Naive thymus-derived CD4-positive, alpha-beta T cell (primary cell): ENCODE measurements at places on chromosomes 16 and 17.

DNA sequence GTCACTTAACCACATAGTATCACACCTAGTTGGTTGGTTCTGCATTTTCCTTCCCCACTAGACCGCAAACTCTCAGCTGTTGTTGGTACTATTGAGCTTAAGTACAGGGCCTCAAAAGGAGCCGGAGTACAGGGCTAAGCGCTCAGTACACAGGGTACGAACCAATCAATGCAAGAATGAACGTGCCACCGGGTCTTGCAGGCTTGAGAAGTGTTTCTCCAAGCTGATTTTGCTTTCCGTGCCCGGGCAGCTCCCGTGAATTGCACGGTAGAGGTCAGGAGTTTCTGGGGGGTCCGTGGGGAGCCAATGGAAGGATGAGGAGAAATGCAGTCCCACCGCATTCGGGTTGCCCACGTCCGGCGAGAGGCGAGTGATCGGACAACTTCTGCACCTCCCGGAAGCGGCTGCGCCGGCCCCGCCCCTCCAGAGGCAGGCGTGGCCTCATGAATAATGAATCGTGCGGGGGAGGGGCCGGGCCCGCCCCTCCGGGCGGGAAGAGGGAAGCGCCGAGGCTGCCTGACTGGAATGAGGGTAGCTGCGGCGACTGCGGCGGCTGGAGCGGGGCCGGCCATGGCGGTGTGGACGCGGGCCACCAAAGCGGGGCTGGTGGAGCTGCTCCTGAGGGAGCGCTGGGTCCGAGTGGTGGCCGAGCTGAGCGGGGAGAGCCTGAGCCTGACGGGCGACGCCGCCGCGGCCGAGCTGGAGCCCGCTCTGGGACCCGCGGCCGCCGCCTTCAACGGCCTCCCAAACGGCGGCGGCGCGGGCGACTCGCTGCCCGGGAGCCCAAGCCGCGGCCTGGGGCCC is at the start of gene SNTB2:
Gene SNTB2 (plus strand): TSS at position 523 of the 804 bp plus-strand sequence. CDS start 3 bp downstream, at position 526.
- peak; percentile 84 for DNase-seq

DNA sequence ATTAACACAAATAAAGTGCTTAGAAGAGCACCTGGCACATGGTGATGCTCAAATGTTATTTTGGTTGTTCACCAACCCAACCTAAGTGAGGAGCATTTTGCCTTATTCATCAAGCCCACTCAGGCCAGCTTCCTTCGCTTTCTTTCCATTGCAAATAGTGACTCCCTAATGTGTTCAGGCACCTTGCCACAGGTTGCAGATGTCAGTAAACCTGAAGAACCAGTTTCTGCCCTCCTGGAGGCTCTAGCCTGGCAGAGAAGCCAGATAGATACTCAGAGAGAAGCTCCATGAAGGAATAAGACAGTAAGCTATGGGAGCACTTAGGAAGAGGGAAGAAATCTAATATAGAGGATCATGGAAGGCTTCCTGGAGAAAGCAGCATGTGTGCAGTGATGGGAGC is 23.9 kb downstream of the GPR139 start:
- DNase-seq: no peak

DNA sequence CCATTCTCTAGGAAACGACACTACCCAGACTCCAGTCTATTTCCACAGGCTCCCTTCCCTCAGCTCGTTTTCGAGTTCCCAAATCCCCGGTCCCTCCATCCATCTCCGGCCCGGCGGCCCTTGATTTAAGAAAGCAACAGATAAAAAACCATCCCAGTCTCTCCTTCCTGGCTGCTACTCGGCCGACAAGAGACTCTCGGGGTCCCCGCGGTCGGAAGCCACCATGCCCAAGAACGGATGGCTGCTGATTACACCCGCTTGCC is 182 bp downstream of the RPL26 start:
- no peak for DNase-seq

GRCh38 chr16:4574919-4575705 is 19.0 kb downstream of the C16orf96 start:
- no peak for DNase-seq

GRCh38 chr16:79037521-79038373 is 562.8 kb downstream of the MAF start:
- no peak for DNase-seq

DNA sequence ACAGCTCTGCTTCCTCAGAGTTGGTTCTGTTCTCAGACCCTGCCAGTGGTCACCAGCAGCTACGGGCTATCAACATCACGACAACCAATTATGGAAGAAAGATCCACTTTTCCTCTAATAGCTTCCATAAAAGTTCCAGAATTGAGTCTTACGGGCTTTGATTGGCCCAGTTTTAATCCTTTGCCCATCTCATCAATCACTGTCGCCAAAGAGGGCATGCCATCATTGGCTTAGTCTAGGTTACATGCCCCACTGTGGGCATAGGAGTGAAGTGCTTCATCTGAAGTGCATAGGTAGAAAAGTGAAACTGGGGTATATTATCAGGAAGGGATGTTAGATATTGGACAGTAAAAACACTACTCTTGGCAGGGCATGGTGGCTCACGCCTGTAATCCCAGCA is 76.6 kb upstream of the DHX40 start:
- no peak for DNase-seq

DNA sequence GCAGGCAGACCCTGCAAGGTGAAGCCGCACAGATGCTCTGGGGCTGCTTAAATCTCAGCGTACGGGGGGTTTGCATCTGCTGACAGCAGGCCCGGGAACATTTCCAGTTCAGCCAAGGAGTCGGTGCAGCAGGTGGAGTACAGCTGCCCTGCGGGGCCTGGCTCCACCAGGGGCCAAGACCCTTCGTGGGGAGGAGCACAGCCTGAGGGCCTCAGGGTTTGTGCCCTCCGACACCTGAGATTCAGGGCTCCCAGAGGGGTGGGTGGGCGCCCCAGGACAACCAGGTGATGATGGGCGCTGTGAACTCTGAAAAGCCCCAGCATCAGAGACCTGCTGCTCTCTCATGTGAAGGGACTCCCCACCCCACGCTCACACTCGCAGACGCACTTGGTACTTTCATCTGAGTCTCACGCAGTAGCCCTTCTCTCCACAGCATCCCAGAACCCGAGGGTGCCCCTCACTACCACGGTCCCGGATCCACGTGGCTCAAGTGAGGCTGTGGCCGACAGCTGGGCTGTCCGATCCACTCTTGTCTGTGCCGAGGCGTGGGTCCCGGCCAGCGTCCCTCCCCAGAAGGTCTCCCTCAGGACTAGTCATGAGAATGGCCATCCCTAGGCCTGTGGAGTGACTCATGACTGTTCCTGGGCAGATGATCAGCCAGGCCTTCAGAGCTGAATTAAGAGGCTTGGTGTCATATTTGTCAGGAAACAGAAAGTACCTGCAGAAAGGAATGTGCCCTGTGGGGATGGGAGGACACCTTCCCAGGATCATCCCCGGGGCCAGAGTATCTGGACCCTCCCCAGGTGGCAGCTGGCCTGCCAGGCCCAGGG is 29.6 kb downstream of the ACSF3 start:
- DNase-seq: no peak

DNA sequence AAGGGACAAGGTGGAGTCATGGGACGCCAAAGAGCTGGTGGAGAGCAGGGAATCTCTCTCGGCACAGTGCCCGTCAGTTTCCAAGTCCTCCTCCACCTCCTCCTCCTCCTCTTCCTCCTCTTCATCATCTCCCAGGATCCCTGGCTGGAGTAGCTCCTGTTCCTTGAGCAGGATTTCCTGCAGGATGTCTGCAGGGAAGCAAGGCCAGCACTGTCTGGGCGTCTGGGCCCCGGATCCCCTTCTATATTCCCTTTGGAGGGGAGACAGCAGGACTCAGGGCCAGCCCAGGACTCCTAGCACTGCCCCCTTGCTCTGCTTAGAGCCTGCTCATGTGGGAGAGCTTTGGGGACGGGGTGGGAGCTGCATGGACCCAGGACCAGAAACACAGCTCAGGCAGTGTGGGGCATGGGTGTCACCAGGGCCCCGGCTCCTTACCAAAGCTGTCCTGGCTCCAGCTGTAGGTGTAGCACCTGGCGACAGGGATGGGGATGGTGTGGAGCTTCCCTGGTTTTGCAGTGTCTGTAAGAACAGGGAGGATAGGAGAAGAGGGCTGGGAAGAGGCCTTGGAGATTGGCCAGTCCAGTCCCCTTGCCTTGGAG is 21.3 kb upstream of the PIK3R6 start:
- no peak for DNase-seq

DNA sequence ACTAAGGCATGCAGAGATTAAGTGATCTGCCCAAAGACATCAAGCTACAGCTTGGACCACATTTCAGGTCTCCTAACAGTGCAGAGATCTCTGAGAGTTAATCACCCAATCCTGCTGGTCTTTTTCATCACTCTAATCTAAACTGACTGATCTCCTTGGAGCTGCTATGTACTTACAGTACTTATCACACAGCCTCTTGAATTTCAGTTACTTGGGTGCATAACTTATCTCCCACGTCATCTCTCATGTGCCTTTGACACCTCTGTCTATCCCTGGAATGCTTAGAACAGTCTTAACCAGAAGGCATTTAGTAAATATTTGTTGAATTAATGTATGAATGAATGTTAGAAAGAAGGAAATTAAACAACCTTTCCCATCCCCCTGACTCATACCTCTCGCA is 139.0 kb downstream of the SNX11 start:
- no peak for DNase-seq

- no peak for DNase-seq
Observed at GRCh38 chr16:30980023-30980371, 5.0 kb upstream of the HSD3B7 start.

GRCh38 chr17:44540246-44541084 is 16.8 kb upstream of the FZD2 start:
- no peak for DNase-seq

DNA sequence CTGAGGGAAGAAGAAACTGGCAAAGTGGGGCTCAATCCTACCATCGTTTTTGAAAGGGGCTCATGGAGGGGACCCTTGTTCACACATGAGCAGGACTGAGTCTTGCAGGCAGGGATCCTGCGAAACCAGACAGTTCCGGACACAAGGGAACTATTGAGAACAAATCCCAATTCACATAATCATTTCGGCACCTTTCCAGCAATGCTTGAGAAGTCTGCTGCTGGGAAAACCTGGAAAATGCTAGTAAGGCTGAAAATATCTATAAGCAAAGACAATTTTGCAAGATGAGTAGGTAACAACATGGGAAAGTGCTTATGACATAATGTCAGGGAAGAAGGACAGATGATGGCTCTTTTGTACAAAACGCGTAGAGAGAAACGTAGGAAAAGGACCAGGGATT is 52.1 kb upstream of the BPTF start:
- DNase-seq: no peak

- no peak for DNase-seq
Observed at GRCh38 chr16:65816556-65816955, 549.9 kb upstream of the CDH5 start.

- no peak for DNase-seq
Observed at GRCh38 chr17:59373882-59374495, 42.5 kb downstream of the YPEL2 start.

- DNase-seq: no peak
Observed at GRCh38 chr16:2386990-2387389, 42.3 kb upstream of the CCNF start.

DNA sequence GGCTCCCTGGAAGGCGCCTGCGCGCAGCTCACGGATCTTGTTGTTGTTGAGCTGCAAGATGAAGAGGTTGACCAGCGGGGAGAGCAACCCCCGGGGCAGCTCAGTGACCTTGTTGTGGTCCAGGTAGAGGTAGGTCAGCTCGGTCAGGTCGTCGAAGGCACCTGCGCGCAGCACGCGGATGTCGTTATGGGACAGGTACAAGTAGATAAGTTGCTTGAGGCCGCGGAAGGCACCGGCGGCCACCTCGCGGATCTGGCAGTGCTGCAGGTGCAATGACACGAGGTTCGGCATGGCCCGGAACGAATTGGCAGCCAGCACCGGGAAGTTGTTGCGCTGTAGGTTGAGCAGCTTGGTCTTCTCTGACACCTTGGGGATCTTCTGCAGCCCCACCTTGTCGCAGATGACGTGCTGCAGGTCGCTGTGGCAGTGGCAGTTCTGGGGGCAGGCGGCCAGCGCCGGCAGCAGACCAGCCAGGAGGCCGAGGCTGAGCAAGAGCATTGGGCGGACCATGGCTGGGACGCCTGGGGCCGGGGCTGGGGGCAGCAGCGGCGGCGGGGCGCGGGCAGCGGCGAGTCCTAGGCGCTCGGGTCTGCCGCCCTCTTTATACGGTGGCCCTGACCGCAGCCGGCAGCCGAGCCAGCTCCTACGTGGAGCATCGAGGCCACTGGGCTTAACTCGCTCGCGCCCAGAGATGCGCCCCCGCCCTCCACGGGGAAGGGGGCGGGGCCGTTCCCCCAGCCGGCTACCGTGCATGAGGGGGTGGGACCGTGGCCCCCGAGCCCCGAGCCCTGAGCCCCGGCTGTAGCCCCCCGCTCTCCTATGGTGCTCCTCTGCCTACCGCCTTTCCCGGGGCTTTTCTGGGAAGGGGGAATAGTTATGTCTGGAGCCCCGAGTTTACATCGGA is at the start of gene CHAD:
Gene CHAD (minus strand): TSS at position 577 of the 904 bp plus-strand sequence. CDS start 67 bp downstream, at position 510.
- no peak for DNase-seq

- DNase-seq: no peak
Observed at GRCh38 chr17:42697108-42697811, 14.9 kb downstream of the CNTNAP1 start.

- DNase-seq: no peak
Observed at GRCh38 chr17:37388266-37388665, 12.5 kb downstream of the C17orf78 start.

- DNase-seq: no peak
Observed at GRCh38 chr17:17172990-17173389, 33.1 kb downstream of the PLD6 start.

GRCh38 chr17:40646791-40647623 is 611 bp downstream of the SMARCE1 start:
- no peak for DNase-seq

- no peak for DNase-seq
Observed at GRCh38 chr17:41284043-41284442, 8.5 kb downstream of the KRTAP9-7 start.

- no peak for DNase-seq
Observed at GRCh38 chr17:65487161-65487560, 74.3 kb downstream of the AXIN2 start.

- no peak for DNase-seq
Observed at GRCh38 chr17:80598813-80599545, 54.3 kb downstream of the RPTOR start.

GRCh38 chr16:71965223-71965622 is 35.0 kb downstream of the PKD1L3 start:
- no peak for DNase-seq

- DNase-seq: peak; percentile 31
Observed at GRCh38 chr16:66961065-66961744, at the start of gene CES3. CES3 (plus strand) TSS chr16:66961266; CDS start chr16:66961308, 42 bp downstream.

GRCh38 chr17:78864117-78864516 is 23.5 kb upstream of the USP36 start:
- DNase-seq: no peak
